Activated CD4-positive, alpha-beta T cell treated with anti-CD3 and anti-CD28 coated beads for 36 hours (primary cell): ENCODE measurements at places on chromosomes 1 and 21. TPM values are rescaled to one million over a fixed set of nuclear protein-coding genes. Genes with fewer than 3 reads are reported as not detected.
A peak's percentile ranks its signal among the peaks of the same experiment; 100 is the strongest.

- no peak for DNase-seq
These were observed 170.6 kb upstream of the C21orf91 start for GRCh38 chr21:17989780-17990179.

GRCh38 chr1:169133801-169134502 is 27.5 kb downstream of the ATP1B1 start:
- DNase-seq = no peak

DNA sequence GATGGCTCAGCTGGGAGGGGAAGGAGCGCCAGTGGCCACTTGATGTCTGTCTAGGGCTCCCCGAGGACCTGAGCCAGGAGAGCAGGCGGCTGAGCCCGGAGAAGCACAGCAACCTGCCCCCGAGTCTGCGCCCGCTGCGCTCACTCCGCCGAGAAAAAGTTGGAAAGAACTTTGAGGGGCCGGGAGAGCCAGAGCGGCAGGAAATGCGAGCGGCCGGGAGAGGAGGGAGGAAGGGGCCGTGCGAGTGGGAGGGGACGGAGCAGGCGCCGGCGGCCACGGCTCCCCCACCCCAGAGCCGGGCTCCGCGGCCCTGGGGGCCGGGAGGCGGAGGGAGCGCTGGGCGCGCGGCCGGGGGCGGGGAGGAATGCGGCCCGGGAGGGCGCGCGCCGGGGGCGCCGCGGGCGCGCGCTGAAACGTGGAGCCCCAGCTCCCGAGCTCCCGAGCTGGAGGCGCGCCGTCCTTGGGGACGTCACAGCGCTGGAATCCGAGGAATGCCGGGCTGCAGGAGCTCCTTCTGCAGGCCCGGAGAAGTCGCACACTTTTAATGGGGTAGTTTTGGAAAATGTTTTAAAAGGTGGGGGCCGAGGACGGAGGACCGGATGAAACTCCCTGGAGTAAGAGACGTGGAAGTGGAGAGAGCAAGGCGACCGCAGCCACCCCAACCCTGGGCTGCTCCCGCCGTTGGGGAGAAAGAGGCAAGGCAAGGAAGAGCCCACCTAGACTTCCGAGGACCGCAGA is at the start of gene PTPN14:
Gene PTPN14, minus strand, starts transcription at position 167 of the 738 bp plus-strand sequence. CDS start 86,799 bp downstream, outside the sequence.
- peak; percentile 47 for DNase-seq

DNA sequence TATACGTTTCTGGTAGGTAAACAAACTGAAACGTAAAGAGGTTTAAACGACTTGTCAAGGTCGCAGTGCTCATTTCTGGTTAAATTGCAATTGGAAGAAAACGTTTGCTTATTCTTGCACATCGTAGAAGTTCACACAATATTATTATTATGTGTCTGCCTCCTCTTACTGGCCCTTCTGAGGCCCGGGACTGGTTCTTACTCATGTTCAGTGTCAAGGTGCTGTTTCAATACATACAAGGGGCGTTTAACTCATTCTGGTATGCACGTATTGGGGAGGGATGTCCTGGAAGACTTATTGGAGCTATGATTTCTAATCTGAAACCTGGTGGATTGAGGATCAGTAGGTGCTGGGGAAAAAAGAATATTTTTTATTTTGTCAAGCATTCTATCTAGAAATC is 932 bp downstream of the RPF1 start:
- DNase-seq = peak; percentile 29

GRCh38 chr1:26372039-26372438 is 511 bp downstream of the ZNF683 start:
- DNase-seq = no peak

DNA sequence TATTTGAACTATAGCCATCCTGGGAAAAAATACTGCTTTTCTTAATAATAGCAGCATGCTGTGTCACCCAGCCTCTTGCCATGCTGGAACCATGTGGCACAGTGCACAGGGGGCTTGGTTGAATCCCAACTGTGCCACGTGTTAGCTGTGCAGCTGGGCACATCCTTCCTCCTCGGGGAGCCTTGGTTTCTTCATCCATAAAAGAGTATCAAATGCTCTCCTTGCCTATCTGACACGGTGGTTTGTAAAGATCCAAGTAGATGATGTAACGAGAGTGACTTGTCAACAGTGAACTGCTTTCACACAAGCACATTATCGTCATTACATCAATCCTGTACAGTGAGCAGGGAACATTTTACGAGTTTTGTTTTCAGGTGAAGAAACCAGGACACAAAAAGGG is 24.4 kb downstream of the VASH2 start:
- no peak for DNase-seq

GRCh38 chr1:27136998-27137542 is 17.9 kb downstream of the SLC9A1 start:
- peak; percentile 94 for DNase-seq

GRCh38 chr1:211334986-211335385 is 8.4 kb downstream of the TRAF5 start:
- no peak for DNase-seq

DNA sequence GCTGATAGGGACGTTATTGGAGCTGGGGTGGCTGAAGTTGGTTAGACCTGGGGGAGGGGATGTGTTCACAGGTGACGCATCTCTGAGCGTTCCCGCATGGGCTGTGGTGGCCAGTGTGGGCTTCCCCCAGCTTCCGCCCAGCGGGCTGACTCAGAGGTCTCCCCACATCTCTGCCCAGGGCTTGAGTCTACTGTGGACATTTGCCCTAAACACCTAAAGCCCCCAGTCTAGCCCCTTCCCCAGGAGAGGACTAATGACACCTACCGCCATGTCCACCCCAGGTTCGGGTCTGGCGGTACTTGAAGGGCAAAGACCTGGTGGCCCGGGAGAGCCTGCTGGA is 2.0 kb downstream of the AGRN start:
- DNase-seq = no peak

- no peak for DNase-seq
These were observed 22.4 kb upstream of the PALMD start for GRCh38 chr1:99623554-99623953.

DNA sequence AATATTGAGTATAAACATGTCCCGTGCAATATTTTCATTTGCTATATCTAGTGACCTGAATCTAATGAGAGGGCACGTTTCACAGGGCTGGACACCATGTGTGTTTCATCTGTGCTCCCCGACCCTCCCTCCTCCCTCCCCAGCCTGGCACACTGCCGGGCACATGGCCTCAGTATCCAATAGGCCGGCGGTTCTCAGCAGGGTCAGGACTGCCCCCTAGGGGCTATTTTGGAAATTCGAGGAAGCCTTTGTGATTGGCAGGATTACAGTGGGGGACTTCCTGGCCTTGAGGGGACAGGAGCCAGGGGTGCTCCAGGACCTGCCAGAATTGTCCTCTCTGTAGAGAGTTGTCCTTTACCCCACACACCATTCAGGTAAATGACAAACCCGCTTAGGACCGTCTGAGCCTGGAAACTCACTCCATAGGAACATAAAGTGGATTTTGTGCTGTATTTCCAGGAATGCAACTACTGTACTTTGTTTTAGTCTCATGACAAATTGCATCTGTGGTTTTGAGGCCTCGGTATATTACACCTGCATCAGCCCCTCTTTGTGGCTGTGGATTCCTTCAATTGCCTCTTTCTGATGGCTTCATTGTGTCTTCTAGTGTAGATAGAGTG is 109.5 kb upstream of the SIM2 start:
- peak; percentile 65 for DNase-seq

DNA sequence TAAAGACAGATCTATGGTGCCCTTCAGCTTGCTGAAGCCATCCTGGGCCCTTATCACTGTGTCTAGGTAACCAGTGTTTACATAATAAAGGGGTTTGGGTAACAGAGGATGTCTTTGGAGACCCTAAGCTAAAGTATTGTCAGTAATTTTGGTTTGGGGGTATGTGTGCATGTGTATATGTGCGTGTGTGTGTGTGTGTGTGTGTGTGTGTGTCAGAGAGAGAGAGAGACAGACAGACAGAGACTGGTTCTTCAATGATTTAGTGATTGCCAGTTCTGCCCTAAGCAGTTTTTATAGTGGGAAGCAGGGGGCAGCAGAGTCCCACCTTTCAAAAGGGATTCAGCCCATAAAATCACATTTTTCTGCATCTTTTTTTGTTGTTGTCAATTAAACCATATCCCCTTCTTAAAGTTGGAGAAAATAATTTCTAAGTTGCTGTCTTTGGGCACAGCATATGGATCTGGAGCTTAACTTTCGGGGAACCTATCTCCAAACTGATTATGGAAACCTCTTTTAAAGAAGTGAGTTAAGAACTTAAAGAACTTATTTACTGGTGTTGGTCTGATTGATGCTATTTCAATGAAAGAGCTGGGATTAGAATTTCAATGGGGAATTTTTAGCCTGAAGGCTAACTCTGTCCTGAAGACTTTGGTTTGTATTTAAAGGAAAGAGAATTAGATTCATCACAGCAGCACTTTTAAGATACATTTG is 51.1 kb downstream of the ZNF326 start:
- peak; percentile 46 for DNase-seq

The AQP10 gene
- not detected for total RNA-seq

The SARS1 gene
- total RNA-seq = 224 TPM

The FCRL3 gene
- 1.1 TPM for total RNA-seq

The RIMKLA gene
- 8.9 TPM for total RNA-seq

The MMP23B gene
- 1.2 TPM for total RNA-seq

The SSU72 gene
- total RNA-seq = 123 TPM
